Neural progenitor cell (in vitro differentiated cells): ENCODE measurements at places on chromosomes 16 and 17.

- DNase-seq, result no peak
Measured at GRCh38 chr16:5581908-5582307, 484.3 kb upstream of the EEF2KMT start.

GRCh38 chr17:77772899-77773358 lies 185.6 kb upstream of the TNRC6C start:
- no peak for DNase-seq

DNA sequence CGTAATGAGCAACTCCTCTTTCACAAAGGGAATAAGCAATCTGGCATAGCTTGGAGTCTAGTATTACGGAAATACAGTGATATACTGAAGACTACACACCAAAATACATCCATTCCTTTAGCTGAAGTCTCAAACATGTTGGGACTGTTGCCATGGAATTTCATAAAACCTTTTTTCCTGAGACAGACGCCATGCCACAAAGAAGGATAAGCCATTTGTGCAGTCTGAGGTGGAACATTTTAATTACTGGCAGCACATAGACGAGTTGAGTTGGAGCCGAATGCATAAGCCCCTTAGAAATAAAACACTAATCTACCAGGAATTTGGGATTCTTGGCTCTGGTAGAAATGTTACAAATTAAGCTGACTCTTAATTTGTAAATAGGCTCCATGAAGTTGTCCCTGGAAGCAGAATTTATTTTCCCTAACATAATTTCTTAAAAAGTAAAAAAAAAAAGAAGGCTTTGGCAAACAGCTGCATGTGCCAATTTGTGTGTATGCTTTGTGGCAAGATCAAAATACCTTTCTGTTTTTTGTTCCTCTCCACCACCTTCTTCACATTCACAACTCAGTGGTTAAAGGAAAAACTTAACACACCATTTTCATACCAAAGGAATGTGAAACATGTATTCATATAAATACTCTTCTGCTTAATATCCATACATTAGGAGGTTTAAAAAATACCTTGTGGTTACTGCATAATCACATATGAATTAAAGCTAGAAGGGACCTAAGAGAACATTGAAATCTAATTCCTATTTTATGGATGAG lies 25.5 kb downstream of the GRB7 start:
- no peak for DNase-seq

DNA sequence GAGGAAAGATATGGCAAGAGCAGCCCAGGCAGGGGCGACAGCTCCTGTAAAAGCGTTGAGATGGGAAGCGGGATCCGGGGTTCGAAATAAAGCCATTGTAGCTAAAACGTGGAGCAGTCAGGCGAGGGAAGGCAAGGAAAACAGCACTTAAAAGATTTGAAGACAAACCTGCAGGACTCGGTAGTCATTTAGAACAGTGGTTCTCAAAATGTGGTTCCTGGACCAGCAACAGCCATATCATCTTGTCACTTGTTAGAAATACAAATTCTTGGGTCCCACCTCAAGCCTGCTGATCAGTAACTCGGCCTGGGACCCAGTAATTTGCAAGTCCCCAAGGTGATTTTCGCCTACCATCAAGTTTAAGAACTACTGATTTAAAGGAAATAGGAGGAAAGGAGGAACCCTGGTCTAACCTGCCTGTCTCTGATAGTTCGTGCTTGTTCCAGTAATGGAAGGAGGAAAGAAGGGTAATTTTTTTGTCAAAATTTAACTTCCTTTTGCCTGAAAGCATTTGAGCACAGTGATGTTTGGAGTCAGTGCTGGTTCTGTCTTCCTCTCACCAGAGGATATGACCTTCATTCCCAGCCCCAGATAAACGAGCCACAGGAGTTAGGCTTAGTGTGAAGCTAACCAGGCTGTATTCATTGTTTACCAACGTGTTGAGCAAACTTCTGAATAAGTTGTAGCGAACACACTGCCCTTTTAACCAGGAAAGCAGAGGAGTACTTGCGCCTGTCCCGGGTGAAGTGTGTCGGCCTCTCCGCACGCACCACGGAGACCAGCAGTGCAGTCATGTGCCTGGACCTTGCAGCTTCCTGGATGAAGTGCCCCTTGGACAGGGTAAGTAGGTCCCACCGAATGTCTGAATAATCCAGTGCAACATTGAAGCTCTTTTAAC lies 1.1 kb downstream of the ORC6 start:
- peak; percentile 2 for DNase-seq

DNA sequence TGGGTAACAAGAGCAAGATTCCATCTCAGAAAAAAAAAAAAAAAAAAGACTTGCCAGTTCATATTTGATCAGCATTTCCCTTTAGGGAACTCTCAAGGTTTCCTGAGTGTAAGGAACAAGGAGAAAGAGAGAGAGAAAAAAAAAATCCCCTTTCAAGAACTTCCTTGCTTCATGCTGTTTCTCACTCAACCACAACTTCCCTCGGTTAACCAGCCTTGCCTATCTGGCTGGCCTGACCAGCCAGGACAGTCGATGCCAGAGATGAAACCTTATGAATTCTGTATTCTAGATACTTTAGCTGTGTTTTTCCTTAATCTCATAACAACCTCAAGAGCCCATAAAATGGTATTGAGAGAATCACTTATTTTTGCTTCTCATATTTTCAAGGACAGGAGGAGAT lies 2.6 kb upstream of the N4BP1 start:
- no peak for DNase-seq

- no peak for DNase-seq
Measured at GRCh38 chr16:52561910-52562741, 15.2 kb upstream of the TOX3 start.

DNA sequence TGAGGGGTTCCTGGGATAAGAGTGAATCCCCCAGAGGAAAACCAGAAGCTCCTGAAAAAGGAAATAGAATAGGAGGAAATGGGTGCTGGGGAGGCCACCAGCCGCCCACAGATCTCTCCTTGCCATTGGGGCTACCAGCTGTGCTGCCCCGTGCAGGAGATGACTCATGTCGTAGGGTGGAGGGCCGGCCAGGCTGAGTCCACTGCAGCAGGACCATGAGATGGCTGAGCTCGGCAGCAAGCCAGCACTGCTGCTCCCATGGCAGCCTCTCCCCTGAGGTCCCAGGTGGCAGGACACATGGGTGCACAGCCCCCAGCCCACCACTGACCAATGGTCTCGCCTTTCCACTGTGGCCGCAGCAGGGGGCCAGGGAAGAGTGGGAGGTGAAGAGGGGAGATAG lies 95.5 kb downstream of the GNAO1 start:
- no peak for DNase-seq
